ENCODE measurements at places on chromosomes 5 and 9.

DNA sequence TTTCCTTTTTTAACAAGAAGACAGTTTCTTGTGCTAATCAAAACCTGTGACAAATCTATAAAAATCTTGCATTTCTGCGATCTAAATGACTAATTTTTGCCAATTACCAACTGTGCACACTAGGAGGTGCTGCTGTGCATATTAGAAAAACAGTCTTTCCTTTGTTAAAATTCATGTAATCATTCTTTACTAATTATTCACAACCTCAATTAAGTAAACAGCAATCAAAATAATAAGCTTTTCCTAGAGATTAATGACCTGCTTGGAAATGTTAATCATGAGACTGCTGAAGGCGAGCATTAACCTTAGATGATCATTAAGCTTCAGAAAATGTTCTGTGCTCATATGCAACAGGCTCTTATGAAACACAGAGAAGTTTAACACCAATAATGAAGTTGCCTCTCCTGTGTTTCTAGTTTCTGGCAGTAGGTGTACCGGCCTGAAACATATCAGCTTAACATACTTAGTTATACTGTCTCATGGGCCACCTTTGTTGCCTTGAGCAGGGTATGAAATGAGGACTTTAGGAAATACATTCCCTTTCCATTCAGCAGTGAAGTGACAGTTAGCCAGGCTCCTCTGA is 17.7 kb downstream of the RFESD start:
- DNase-seq = peak; percentile 58

- peak; percentile 73 for DNase-seq
These were observed 15.7 kb upstream of the BTF3 start for GRCh38 chr5:73482383-73483136.

DNA sequence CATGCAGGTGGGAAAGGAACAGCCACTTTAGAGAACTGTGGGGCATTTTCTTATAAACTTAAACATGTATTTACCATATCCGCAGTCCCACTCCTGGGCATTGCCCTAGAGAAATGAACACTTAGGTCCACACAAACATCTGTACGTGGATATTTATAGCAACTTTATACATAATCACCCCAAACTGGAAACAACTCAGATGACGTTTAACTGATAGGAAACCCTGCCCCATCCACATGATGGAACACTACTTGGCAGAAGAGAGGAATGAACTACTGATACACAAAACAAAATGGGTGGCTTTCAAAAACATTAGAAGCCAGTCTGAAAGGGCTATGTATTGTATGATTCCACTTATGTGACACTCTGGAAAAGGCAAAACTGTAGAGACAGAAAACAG is 22.4 kb downstream of the ECM2 start:
- DNase-seq = no peak

DNA sequence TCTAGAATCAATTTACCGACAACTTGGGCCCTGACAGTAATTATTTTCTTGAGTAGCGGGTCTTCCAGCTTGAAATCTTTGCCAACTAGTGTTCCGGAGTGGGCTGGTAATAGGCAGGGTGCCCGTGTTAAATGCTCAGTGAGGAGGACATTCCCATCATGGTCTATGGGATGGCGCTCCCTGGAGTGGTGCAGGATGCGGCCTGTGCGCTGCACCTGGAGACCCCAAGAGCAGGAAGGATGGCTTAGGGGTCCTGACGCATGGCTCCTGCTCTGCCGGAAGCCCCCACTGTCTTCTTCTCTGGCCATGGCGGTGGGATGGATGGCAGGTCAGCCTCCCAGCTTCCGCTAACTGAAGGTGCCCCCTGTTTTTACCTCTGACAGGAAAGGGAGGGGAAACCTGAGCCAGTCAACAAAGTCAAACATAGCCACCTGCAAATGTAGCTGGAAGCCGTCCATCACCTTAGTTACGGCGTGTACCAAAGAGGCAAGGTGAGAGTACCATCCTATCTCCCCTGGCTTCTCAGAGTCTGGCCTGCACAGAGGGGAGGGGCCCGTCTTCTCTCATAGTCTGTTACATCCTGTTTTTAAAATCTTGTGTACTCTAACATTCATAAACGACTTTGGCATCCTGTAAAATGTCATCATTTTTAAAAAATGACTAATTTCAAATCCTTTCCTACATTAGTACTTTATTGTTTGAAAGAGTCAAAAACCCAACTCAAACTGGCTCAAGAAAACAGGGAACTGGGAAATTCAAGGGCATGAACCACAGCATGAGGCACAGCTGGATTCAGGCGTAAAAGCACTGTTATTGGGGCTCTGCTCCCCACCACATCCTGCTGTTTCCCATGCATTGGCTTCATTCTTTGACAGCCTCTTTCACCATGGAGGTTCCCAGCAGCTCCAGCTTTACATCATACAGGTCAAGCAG is 28.5 kb upstream of the UNC5A start:
- no peak for DNase-seq

- DNase-seq = peak; percentile 78
These were observed 4.0 kb upstream of the NIPSNAP3A start for GRCh38 chr9:104743376-104743985.

DNA sequence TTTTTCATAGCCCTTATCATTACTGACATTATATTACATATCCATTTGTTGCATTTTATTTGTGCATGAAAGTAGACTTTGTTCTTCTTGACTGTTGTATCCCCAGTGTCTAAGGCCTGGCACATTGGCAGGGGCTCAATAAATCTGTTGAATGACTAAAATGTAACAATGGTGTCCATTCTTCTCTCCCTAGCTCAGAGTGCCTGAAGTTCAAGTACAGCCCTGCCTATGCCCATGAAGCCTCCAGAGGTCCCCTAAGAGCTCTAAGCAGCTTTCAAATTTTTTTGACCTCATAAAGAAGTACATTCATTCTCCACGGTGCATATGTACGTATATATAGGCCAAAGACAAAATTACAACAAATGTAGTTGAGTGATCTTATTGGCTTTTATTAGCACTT is 4.2 kb upstream of the BSPRY start:
- no peak for DNase-seq

- DNase-seq = peak; percentile 90
These were observed 10.1 kb upstream of the UBAC1 start for GRCh38 chr9:135971111-135971766.

- no peak for DNase-seq
These were observed 9.9 kb upstream of the ANGPTL2 start for GRCh38 chr9:127132375-127132774.

GRCh38 chr9:105854026-105854782 is 159.9 kb downstream of the TMEM38B start:
- DNase-seq = peak; percentile 2

DNA sequence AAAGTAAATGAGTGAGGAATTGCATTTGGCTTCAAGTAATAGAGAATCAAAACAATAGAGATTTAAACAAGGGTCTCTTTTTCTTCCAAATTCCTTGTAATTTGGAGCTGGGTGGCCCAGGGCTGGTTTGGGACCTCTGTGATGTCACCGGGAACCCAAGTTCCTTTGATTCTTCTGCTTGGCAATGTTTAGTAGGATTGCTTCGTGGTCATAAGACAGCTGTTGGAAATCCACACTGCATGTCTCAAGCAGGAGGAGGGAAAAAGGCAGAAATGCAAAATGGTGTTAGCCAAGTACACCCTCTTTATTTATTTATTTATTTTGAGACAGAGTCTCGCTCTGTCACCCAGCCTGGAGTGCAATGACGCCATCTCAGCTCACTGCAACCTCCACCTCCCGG is 72.6 kb upstream of the IL12B start:
- no peak for DNase-seq

All from EH (cell line).